Activated gamma-delta T cell treated with Interleukin-2 at 50 U/mL for 16 hours (primary cell): ENCODE measurements at places on chromosomes 5 and 9.

GRCh38 chr9:89941875-89942274, 337.1 kb downstream of the GADD45G start:
- no peak for DNase-seq

GRCh38 chr5:90503596-90503995, 25.8 kb downstream of the LYSMD3 start:
- no peak for DNase-seq

DNA sequence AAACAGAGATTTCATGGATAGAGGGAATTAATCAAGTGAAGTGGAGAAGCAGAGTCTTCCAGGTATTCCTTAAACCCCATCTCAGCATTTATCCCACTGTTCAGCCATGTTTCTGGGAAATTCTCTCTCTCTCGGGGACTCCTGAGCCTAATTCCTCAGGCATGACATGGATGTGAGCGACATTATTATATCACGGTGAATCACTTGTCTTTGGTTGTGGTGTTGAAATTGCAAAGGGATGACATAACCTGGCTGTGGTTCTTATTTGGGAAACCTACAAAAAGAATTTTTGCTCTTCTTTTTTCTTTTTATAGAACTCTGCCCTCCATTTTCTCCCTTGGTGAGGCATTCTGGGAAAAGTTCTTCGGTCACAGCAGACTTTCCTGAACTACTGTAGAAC, 457.9 kb upstream of the PTGER4 start:
- no peak for DNase-seq

GRCh38 chr5:9479990-9480389, 65.9 kb downstream of the SEMA5A start:
- no peak for DNase-seq

DNA sequence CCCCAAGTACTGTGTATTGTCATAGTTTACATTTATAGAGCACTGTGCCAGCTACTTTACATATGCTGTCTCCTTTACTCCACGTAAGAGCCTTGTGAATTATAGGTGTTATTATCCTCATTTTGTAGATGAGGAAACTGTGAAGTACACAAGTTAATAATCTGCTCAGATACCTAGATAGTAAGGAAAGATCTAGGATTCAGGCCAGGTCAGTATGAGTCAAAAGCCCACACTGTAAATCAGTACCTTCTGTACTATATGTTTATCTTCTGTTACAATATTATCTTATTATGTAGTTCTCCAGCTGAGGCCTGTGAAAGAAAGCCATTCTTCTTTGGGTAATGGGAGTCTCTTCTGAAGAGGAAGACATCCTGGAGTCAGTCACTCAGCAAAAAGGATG, 72.4 kb upstream of the TLX3 start:
- no peak for DNase-seq

- DNase-seq = no peak
Measured at GRCh38 chr5:32163053-32163452, 11.1 kb downstream of the GOLPH3 start.

DNA sequence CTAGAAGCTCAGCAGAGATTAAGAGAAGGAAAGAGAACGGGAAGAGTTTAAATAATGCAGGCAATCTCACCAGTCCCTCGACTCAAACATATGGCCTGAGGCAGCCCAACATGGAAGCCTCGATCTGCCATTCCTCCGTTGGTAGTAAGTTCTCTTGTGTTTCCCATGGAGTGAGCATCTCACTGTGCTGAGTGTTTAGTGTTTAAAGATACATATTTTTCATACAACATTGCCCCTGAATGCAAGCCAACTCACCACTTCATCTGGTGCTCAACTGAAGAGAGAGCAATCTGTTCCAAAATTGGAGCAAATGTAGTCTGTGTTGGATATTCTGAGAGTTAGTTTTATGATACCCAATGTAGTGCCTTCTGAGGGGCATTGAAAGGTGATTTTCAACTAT, 171.5 kb upstream of the ATP10B start:
- DNase-seq = no peak

GRCh38 chr5:31990081-31990650, 184.0 kb downstream of the GOLPH3 start:
- no peak for DNase-seq

DNA sequence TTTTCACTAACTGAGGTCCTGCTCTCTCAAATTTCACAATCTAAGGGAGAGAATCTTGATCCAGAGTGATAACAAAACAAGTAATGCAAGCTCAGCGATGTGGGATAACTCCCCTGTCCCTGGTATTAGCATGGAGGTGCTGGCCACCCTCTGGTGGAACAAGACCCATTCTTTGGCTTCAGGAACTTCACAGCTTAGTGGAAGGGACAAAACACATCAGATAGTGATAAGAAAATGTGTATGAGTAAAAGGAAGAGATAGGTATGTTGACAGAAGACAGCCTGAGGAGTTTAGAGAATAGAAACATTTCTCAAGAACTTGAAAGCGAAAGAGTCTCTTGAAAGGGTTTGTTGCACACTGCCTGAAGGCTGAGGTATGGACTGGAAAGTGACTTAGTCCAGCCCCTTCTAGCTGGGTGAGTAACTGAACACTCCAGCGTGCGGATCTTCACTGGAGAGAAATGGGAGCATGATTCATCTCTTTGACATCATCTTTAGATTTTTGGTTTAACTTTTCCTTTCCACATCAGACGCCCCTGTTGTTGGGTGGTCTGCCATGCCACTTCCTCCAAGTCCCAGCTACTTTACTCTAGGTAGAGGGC, 25.4 kb upstream of the ZSWIM6 start:
- DNase-seq = no peak

- DNase-seq = no peak
Measured at GRCh38 chr5:146342882-146343865, 4.5 kb downstream of the POU4F3 start.

- DNase-seq = no peak
Measured at GRCh38 chr5:187042-187431, 4.3 kb upstream of the LRRC14B start.

DNA sequence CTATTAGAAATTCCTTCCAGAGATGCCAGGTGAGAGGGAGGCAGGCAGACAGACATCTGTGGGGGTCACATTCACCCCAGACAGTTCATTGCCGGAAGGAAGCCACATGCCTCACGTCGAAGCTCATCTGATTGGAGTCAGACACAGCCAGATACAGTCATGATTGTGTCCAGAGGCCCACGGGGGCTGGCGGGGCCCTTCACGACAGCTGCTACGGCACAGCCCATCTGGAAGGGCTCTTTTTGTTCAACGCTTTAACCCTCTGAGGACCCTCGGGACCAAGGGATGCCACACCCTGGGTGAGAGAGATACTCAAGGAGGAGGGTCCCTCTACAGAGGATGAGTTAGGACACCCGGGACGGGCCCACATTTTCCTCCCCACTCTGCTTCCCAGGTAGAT, 31.9 kb upstream of the GABRP start:
- no peak for DNase-seq

GRCh38 chr9:36150574-36151315, 14.2 kb downstream of the GLIPR2 start:
- no peak for DNase-seq

- DNase-seq = no peak
Measured at GRCh38 chr5:115565233-115565632, 20.7 kb upstream of the FEM1C start.

DNA sequence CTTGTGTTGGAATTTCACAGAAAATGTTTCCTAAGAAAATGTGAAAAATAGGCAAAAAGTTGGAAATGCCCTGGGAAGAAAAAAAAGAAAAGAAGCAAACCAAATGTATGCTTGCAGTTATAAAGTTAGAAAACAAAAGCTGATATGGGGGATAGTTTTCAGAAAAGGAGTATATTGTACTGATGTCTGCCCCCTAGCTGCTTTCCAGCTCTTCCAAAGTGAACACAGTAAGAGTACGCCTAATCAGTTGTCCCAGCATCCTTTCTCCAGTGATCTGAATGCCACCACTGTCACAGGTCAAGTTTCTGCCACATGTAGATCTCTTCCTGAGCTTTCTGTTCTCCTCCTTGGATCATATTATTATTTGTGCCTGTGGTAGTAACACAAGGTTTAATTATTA, 5.8 kb downstream of the TYRP1 start:
- DNase-seq = no peak

DNA sequence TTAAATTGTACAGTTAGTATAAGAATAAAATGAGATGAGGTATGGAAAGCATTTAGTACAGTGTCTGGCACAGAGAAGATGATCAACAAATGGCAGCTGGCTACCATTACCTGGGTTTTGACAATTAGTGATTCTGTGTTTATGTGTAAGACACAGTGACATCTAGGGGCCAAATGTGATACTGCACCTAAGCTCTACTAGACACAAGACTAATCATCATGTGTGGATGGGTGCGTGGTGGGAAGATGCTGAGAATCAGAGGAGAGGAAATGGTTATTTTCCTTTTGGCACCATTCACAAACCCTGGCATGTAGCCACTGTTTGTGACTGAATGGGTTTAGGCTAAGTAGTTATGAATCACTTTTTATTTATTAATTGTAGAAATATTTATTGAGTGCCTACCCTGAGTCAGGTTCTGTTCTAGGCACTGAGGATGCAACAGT, 109.8 kb upstream of the TBC1D2 start:
- DNase-seq = no peak

DNA sequence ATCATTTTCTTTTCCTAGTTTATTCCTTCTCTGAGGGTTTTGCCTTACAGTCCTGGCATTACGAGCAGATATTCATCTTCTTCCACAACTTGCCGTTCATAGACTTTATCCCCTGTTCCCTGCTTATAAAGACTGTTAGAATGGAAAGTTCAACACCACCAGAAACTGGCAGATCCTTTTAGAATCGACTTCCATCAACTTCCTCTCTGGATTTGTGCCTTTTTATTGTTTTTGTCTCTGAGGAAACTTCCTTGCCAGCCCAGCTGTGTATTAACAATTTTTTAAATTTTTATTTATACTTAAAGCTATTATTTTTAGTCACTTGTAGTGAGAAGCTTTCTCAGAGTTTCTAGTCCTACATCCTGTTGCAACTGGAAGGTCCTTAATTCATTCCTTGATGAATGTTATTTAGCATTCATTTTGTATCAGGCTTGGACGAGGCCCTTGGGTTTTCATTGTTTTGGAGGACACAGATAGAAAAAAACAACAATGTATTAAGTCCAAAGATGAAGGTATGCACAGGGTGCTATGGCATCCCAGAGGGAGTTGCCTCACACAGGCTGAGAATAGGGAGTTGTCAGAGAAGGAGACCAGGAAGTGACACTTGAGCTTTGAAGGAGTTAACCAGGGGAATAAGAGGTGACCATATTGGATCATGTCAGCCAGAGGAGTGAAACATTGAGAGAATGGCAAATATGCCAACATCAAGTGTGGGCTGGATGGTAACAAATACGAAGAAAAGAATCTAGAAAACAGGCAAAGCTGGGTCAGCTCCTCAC, 81.3 kb downstream of the ADAMTSL1 start:
- no peak for DNase-seq

- DNase-seq = no peak
Measured at GRCh38 chr5:133399247-133399891, 213.0 kb downstream of the FSTL4 start.

DNA sequence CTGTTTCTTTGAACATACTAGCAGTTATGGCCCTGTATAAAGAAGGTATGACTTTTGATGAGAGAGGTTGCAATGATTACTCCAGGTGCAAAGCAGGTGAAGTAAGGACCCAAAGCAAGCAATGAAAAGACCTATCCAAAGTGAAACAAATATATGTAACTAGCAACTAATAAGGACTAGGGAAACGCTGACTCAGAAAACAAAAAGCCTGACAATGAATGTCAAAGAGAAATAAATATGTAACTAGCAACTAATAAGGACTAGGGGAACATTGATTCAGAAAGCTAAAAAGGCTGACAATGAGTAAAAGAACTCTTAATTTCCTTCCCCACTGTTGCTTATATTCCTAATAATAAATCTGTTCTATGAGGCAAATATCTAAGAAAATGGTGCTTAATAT, 43.1 kb downstream of the HMGCR start:
- no peak for DNase-seq

- DNase-seq = no peak
Measured at GRCh38 chr5:79686799-79687198, 2.8 kb upstream of the CMYA5 start.

DNA sequence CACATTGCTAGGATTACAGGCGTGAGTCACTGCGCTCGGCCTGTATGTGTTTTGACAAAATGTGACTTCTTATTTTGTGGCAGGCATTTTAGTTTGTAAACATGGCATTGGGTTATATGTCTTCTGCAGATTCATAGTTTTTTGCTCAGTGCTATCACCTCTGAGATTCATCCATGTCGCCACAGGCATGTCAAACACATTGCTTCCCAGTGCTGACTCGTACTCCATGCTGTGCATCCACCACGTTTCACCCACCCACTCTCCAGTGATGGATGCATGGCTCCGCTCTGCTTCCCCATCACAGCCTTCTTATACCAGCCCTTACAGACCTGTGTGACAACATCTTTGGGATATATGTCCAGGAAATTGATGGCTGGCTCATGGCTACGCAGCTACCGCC, 158.8 kb downstream of the GAS1 start:
- DNase-seq = no peak

DNA sequence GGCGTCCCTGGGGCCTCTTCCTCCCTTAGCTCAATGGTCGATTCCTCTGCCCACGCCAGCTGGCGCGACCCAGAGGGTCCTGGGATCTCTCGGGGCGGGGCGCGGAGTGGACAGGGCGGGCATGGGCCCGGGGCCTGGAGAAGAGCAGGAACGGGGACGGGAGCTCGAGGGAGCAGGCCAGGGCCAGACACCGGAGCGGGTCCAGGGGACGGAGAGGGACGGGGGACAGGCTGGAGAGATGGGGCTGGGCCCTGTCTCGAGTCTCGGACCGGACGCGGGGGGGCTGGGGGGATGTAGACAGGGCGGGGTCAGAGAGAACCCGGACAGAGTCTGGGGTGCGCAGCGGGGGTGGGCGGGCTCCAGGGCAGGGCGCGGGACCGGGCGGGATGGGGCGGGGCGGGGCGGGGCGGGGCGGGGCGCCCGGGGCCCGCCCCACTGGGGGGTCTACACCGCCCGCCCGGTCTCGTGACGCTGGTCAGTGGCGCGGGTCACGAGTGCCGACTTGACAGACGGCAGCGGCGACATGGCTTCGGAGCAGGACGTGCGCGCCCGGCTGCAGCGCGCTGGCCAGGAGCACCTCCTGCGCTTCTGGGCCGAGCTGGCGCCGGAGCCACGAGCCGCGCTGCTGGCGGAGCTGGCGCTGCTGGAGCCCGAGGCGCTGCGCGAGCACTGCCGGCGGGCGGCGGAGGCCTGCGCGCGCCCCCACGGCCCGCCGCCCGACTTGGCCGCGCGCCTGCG, at the start of gene UAP1L1:
TSS of gene UAP1L1 (plus strand) at position 508 of the 738 bp plus-strand sequence. CDS start at position 524, 16 bp downstream.
- peak; percentile 42 for DNase-seq

GRCh38 chr5:141783005-141783946, 94.9 kb downstream of the PCDH1 start:
- DNase-seq = no peak
